ENCODE measurements at places on chromosomes 2 and 18.
A peak's percentile ranks its signal among the peaks of the same experiment; 100 is the strongest.

DNA sequence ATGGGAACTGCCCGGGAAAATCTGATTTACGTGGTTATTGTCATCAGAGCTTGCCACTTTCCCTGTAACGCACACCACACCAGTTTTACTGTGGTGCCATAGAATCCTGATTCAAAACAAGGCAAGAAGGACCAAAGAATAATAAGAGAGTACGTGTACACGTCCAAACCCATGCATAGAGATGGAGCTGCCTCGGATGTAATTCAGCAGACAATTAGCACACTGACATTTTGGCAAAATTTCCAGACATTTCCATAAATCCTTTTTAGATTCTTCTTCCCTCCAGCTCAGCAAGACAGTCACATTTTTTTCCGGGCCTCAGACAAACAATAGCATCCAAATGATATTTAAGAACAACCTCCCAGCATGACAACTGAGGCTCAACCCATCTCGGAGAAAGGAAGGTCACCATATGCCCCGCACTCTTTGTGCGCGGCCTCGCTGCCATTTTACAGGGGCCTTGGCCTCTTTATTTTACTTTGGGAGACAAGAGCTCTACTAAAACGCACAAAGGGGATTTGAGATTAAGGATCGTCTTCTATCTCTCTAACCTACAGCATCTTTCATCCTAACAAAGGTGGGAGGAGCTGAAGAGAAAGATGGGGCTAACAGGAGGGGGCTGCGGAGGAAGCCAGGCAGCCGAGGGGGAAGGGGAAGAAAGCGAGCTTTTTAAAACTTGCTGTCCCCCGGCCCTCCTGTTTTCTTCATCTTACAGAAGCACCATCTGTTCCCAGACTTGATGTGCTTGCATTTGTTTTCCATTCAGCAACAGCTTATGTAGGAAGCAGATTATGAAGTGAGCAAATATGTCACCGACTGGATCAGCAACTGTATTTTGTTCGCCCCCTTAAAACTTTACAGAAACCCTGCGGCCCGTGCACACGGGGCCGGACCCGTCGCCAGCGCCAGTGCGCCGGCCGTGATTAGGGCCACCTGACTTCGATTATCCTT, 61.0 kb downstream of the CDCA7 start:
- DNase-seq, result no peak

- DNase-seq, result no peak
These were observed 117.6 kb downstream of the METTL8 start for GRCh38 chr2:171316220-171316619.

- no peak for DNase-seq
These were observed 44.9 kb downstream of the PTPN2 start for GRCh38 chr18:12839057-12839525.

DNA sequence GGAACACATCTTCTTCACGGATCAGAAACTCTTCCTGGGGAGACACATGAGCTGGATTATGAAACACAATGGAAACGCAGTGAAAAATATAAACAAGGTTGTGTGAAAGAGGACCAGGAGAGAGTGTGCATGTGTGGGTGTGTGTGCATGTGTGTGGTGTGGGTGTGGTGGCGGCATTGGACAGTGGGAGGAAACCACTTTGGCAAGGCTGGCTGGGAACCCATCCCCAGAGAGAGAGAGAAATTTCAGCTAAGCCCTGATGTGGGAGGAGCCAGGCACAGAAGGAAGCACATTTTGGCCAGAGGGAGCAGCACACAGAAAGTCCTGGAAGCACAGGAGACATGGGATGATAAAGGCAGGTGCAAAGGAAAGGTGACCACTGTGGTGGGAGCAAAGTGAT, 147.6 kb upstream of the COPS8 start:
- no peak for DNase-seq

DNA sequence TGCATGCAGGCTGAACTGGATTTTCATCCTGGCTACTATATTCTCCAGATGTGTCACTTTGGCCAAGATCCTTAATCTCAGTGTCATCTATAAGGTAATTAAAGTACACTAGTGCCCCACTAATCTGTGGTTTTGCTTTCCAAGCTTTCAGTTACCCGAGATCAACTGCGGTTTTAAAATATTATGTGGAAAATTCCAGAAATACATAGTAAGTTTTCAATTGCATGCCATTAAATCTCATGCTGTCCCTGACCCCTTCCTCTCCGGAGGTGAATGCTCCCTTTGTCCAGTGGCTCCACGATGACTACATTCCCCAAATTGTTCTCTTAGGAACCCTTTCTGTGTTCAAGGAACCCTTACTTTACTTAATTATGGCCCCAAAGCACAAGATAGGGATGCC, 5.3 kb upstream of the TYMS start:
- DNase-seq, result no peak

DNA sequence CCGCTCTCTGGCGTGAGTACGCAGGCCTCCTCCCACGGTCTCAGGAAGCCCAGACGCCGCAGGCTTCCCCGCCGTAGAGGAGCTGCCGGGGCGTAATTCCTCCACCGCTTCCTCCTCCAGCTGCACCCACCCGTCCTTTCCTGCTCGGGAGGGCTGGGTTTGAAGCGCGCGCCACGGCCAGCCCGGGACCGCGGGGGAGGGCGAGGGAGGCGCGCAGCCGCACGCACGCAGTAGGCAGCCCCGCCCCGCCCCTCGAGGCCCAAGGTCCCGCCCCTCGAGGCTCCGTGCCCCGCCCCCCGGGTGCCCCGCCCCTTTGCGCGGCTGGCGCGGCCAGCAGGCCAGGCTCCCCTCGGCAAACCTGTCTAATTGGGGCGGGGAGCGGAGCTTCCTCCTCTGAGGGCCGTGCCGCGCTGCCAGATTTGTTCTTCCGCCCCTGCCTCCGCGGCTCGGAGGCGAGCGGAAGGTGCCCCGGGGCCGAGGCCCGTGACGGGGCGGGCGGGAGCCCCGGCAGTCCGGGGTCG, at the start of gene MALT1:
MALT1 (plus strand) TSS at position 355 of the 521 bp plus-strand sequence. CDS start 179 bp downstream, outside the sequence.
- DNase-seq, result peak; percentile 96

GRCh38 chr2:176136374-176137251, 7.1 kb downstream of the HOXD8 start:
- no peak for DNase-seq

GRCh38 chr2:46487667-46488335, 8.4 kb downstream of the TMEM247 start:
- no peak for DNase-seq

GRCh38 chr2:233600386-233600785, 17.0 kb upstream of the UGT1A8 start:
- no peak for DNase-seq

DNA sequence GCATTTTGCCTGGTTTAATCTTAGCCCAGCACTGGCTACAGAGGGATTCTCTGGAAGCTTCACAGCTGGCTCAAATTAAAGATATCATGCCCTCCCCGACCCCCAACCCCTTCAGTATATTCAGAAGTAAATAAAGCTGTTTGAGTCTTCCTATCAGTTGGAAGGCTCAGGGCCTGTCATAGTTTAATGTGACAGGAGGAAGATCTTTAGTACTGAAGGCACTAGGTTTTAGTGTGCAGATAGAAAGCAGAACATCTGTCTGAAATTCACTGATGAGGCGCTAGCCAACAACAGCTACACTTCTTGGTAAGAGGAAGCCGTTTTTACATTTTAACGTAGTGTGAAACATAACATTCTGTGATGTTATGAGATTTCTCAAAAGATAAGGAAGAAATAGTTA, 969.1 kb upstream of the CDH2 start:
- DNase-seq, result no peak
